Activated CD8-positive, alpha-beta memory T cell treated with anti-CD3 and anti-CD28 coated beads, Interleukin-2, amount 10 ng/mL, durations not matched to agents 7 days and 5 days (primary cell): ENCODE measurements at places on chromosomes 1 and 21.
A peak's percentile ranks its signal among the peaks of the same experiment; 100 is the strongest.

DNA sequence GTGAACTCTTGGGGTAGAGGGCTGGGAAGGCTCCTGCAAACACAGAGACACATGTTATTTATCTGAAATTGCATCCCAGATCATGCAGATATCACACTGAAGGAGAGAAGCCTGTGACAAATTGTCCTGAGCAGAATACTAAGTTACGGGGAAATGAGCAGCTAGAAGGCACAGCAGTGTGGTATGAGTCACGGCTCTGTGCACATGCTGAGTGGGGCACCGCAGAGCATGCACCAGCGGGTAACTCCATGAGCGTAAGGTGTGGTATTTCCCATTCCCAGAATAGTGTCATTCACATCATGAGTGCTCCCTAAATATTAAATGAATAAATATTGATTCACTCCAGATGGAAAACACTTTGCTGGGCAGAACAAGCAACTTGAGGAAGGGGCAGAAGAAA lies 21.3 kb upstream of the FCRL2 start:
- no peak for DNase-seq

DNA sequence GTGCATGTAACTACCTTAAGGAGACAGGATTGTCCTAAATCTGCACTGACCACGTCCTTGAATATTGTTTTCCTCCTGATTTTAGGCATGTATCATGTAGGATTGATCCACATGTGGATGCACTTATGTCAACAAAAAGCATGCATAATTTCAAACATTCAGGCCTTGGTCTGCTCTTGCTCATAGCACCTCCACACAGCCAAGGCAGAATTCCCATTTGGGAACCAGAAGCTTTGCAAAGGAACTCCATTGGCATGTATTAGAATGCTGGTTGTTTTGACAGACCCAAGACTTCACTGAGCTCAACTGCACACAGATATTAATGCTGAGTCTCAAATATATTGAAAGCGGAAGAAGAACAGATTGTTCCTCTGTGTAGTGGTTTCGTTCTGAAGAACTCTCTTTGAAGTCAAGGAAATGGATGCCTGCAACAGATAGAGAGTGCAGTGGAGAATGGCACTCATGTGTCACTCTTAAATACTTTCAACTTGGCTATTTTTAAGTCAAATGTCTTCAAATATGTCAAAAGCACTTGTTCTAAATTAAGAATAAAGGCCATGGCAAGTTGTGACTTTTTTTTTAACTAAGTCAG lies 387.6 kb downstream of the LTN1 start:
- DNase-seq: no peak

DNA sequence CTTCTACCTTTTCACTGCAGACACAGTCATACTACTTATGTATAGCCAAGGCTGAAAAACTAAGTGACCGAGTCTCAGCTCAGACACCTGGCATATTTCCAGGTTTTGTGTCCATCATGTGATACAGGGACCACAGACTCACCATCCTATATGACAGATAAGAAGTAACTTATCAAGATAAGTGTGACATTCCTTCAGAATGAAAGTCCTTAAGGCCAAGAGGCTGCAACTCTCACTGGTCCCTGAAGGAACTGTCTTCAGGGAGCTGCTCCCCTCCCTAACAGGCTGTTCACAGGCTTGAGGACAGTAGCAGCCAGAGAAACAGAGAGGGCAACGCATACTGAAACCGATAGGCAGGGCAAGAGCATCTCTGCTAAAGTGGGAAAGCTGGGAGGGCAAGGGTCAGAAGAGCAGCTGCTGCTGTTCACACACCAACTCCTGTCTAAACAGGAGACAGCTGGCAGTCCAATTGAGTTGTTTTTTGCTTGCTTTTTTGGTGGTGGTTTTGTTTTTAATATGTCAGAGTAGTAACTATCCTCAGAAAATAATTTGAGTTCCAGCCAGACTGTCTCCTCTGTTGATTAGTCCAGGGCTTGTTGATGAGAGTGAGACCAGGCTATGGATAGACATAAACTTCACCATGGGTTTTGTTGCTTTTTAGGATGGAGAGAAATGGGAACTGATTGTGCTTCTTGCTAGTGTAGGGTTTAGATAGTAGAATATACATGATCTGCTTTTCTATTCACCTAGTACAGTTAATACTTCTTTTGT lies 67.7 kb downstream of the MACF1 start:
- peak; percentile 53 for DNase-seq

DNA sequence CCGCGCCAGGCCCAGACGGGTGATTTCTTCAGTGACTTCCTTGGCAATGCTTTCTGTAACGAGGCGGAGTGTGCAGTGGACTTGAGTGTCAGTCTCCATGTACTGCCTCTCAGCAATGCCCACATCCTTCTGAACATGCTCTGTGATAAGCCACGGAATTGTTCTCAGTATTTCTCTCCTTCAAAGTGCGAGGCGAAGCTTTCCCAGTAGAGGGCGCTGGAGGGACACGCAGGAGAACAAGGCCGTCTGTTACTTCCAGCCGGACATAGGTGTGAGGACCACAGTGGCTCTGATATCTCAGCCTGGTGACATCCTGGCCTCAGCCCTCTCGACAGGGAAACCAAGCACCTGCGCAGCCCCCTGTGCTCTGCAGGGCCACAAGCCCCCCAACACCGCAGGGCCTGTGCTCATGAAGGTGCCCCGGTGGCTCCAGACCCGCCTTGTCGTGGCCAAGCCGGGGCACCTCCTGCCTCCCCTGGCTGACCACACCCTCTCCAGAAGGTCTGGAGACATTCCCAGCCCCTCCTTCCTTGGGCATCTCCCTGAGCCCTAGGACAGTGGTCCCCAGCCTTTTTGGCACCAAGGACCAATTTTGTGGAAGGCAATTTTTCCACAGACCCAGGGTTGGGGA lies 46.1 kb upstream of the BACE2 start:
- DNase-seq: peak; percentile 74

- peak; percentile 80 for DNase-seq
Observed at GRCh38 chr1:207644852-207645634, at the start of gene CR1L. CR1L (plus strand) TSS chr1:207645133; CDS start chr1:207645234, 101 bp downstream.
